ENCODE measurements at places on chromosomes 1 and 21.

DNA sequence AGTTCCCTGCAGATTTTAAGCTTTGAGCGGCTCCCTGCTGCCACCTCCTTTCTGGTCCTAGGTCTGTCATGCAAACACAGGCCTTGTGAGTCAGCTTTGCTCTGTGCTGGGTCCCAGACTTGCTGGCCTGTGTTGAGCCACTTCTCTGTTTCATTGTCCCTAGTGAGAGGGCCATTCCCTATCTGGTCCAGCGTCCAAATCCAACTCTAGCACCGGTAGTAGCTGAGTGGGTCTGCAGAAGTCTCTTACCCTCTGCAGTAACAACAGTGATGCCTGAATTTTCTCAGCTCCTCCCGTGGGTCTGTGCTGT is 5.8 kb downstream of the TTC22 start:
- no peak for DNase-seq

- DNase-seq = no peak
Measured at GRCh38 chr1:212612041-212612961, 3.7 kb downstream of the ATF3 start.

DNA sequence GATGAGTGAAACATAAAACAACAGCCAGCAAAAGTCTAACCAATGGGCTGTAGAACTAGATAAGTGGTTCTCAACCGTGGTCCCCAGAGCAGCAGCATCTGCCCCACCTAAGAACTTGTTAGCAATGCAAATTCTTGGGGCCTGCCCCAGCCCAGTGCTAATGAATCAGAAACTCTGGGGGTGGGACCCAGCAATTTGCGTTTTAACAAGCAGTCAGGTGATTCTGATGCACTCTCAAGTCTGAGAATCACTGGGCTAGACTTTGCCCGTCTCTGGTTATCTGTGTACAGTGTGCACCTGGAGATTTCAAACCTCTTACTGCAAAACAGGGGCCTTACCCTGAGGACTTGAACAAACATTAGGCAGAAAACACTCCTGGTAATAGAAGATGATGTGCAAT is 66.5 kb downstream of the PLXNA2 start:
- DNase-seq = no peak

- no peak for DNase-seq
Measured at GRCh38 chr1:85320371-85321131, 44.1 kb upstream of the BCL10 start.

DNA sequence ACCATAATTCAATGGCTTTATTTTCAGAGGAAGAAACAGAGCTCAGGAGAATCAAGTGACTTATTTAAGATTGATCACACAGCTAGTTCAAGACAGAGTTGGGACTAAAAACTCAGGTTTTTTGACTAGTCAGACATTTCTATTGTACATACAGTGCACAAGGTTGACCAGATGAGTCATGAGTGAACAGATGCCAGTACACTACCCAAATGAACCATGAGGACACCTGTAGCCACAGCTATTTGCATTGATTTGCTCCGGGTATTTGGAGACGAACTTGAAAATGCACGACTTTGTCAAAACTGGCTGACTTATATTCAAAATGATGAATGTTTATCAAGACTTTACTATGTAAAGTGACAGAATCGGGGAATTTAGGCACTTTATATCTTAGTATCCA is 161.7 kb upstream of the ST6GALNAC5 start:
- DNase-seq = no peak

GRCh38 chr21:45547545-45547900 is 5.3 kb upstream of the SLC19A1 start:
- DNase-seq = no peak

All from stimulated activated CD4-positive, alpha-beta T cell treated with anti-CD3 and anti-CD28 coated beads, Interleukin-1b, Interleukin-23, amount 100 ng/mL, for 1 hour (primary cell).